ENCODE measurements at places on chromosomes 3 and 15.
A peak's percentile ranks its signal among the peaks of the same experiment; 100 is the strongest.

GRCh38 chr3:126900859-126901540, 81.9 kb upstream of the PLXNA1 start:
- DNase-seq = no peak

GRCh38 chr3:149965278-149965677, 5.4 kb downstream of the PFN2 start:
- no peak for DNase-seq

DNA sequence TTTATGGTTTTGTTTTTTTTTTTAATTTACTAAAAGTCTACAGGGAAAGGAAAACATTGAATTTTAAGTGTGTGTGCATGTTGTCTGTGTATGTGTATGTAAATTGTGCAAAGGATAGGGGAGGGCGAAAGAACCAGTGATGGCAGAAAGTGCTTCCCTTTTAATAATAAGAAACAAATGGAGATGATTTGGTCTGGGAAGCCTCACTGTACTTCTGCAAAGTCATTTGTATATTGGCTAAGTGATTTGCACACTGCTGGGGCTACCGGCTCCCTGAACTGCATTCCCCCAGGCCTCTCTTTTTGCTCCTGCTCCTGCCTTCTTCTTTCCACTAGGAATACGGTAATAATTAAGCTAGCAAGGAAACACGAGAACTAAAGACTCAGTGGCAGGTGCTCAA, 101.2 kb downstream of the CD47 start:
- DNase-seq = no peak

- DNase-seq = peak; percentile 24
Observed at GRCh38 chr3:123258811-123259420, 57.2 kb downstream of the SEC22A start.

DNA sequence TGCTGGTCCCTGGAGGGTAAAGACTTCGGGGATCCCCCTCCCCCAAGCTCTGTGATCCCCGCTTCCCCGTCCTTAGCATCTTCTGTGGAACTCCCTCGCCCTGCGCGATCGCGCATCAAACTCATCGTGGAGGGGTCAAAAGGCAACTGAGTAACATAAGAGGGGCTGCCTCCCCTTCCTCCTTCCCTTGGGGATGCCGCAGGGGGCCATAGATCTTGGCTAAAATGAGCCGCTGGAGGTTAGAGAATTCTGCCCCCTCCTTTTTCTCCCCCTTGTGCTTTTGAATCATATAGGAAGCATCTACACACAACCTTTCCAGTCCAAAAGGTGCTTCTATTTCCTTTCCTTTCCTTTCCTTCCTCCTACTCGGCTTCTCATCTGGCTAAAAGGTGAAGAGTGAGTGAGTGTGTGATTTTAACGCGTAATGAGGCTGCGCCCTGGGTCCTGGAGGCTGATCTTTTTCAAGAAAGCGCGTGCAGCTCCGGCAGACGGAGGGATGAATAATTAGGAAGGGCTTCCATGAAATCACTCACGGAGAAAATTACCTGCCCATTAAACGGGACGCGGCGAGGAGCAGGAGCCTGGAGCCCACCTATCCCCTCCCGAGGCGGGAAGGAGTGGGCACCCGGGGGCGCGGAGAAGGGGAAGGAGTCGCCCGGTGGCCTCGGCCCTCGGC, 831 bp upstream of the ROBO2 start:
- DNase-seq = no peak
